ENCODE measurements at places on chromosomes 2 and 18.
A peak's percentile ranks its signal among the peaks of the same experiment; 100 is the strongest.

GRCh38 chr18:36734596-36734995 is 94.2 kb downstream of the TPGS2 start:
- DNase-seq, result no peak

GRCh38 chr18:43422518-43422917 is 145.2 kb upstream of the SYT4 start:
- DNase-seq, result no peak

- DNase-seq, result no peak
Observed at GRCh38 chr18:54957996-54958395, 1.3 kb downstream of the CCDC68 start.

GRCh38 chr18:59159986-59160385 is 20.3 kb downstream of the SEC11C start:
- DNase-seq, result no peak

DNA sequence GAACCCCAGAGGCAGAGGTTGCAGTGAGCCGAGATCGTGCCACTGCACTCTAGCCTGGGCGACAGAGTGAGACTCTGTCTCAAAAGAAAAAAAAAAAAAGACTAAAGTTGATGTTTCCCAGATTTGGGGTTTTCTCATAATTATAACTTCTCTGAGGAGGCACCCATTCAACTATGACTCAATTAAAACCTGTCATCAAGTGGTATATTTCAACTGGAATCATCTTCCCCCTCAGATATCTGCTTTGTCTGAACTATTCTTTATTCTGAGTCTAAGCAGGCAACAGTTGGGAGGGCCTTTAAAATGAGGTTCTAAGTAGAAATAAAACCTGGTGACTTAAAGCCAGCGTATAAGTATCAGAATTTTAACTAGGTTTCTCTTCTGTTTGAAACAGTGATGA is 88.5 kb downstream of the PTRHD1 start:
- DNase-seq, result peak; percentile 40
